ENCODE measurements at places on chromosomes 11 and 22.

DNA sequence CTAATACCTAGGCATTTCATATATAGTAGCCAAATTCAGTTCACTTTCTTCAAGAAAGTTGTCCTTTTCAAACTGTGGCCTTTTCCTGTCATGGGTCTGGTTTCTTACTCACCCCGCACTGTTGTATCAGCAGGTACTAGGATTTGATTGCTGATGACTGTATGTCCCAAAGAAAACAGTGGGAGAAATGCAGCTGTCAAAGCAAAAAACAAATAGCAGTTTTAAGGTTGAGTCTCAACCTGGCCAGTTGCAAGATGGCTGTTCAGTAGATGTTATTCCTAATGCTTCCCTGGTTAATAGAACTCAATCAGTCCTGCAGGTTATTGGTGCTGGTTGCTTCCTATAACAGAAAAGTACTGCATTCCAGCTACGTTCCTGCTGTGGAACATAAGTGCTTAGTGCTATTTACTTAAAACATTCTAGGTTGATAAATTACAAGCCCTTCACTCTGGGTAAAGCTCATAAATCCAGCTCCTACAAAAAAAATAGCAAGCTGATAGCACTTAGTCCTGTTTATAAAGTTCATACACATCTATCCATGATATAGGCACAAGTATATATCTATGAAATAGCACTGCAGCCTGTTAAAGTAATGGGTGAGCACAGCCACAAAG, 26.6 kb downstream of the NF2 start:
- no peak for DNase-seq

DNA sequence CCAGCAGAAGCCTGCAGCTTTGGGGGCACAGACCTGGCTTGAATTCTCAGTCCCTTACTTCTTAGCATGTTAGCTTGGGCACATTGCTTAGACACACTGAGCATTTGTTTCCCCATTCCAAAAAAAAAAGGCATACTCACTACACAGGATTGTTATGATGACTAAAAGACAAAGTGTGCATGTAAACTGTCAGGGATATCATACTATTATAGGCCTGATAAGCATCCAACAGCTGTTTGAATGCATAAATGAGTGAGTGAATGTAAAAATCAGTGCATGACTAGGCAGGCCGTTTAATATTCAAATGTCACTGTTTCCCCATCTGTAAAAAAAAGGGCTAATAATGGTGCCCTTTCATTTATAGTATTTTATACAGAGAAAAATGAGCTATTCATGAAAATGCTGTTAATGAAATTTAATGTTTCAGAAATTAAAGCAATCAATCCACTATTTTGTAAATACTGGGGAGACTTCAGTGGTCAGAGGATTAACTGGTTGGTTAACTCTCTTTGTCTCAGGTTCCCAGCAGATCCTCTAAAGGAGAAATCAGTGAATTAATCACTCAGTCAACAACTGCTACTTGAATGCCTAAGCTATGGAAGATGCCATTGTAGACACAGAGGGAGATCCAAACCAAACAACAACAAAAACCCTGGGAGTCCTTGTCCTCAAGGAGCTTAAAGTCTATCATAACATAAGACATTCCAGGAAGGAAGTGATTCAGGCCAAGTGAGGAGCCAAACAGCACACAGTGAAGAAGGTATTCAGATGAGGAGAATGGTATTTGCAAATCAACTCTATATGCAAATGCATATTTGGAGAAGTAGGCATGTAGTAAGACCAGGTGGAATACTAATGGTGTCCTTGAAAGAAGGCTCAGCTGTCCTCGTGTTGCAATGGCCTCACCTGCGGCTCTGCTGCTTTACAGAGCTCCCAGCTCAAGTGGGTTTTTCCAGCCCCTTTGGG, 26.8 kb downstream of the BARX2 start:
- no peak for DNase-seq

GRCh38 chr22:39997939-39998726, 3.4 kb downstream of the FAM83F start:
- DNase-seq, result no peak

- DNase-seq, result no peak
Measured at GRCh38 chr11:1913271-1914060, 6.0 kb upstream of the TNNT3 start.

All from stimulated activated CD4-positive, alpha-beta T cell treated with anti-CD3 and anti-CD28 coated beads, Interleukin-4, amount 100 ng/mL, for 24 hours (primary cell).